T-cell (primary cell): ENCODE measurements at places on chromosomes 6 and 20. TPM values are rescaled to one million over a fixed set of nuclear protein-coding genes. Genes with fewer than 3 reads are reported as not detected.

- DNase-seq, result peak; percentile 65
- no peaks in the 10 kb centered on the region for H3K36me3 ChIP-seq
- H3K4me1 ChIP-seq, result peaks cover 4% of the 10 kb centered on the region
- H3K4me3 ChIP-seq, result no peak overlapping the region
- peak overlapping the region; percentile 32 for H3K27ac ChIP-seq
Observed at GRCh38 chr6:7073821-7074525, 33.8 kb upstream of the RREB1 start.

CAGE1 gene
- not detected for total RNA-seq

- no peaks in the 10 kb centered on the region for H3K27me3 ChIP-seq
- H3K4me1 ChIP-seq, result peaks cover 40% of the 10 kb centered on the region
- H3K36me3 ChIP-seq, result no peaks in the 10 kb centered on the region
- peak overlapping the region; percentile 69 for H3K27ac ChIP-seq
- peak; percentile 51 for DNase-seq
Observed at GRCh38 chr6:27890445-27891319, 21.5 kb downstream of the OR2B2 start.

PRR18 gene
- not detected for total RNA-seq

NAA20 gene
- total RNA-seq, result 21.7 TPM

DNA sequence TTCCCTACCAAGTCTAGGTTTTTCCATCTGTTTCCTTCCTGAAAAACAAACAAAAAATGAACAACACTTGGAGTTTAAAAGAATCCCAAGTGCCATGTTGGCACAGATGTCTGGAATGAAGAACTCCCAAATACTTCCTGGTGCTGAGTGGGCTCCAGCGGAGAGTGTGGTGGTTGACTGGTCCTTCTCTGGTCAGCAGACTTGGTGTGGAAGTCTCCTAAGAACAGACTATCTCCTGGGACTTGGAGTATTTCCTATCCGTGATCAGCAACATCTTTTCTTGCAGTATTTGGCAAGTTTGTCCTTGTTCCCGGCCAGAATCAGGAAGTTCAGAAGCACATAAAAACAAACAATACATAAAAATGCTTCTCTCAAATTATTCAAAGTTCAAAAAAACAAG lies 154.1 kb downstream of the MTFR2 start:
- H3K4me3 ChIP-seq, result no peak overlapping the region
- DNase-seq, result no peak
- H3K27ac ChIP-seq, result no peak overlapping the region

- H3K36me3 ChIP-seq, result no peaks in the 10 kb centered on the region
- H3K27ac ChIP-seq, result no peak overlapping the region
- no peak overlapping the region for H3K4me3 ChIP-seq
- no peaks in the 10 kb centered on the region for H3K4me1 ChIP-seq
- no peak for DNase-seq
Observed at GRCh38 chr6:168541307-168541706, 100.3 kb downstream of the SMOC2 start.

DNA sequence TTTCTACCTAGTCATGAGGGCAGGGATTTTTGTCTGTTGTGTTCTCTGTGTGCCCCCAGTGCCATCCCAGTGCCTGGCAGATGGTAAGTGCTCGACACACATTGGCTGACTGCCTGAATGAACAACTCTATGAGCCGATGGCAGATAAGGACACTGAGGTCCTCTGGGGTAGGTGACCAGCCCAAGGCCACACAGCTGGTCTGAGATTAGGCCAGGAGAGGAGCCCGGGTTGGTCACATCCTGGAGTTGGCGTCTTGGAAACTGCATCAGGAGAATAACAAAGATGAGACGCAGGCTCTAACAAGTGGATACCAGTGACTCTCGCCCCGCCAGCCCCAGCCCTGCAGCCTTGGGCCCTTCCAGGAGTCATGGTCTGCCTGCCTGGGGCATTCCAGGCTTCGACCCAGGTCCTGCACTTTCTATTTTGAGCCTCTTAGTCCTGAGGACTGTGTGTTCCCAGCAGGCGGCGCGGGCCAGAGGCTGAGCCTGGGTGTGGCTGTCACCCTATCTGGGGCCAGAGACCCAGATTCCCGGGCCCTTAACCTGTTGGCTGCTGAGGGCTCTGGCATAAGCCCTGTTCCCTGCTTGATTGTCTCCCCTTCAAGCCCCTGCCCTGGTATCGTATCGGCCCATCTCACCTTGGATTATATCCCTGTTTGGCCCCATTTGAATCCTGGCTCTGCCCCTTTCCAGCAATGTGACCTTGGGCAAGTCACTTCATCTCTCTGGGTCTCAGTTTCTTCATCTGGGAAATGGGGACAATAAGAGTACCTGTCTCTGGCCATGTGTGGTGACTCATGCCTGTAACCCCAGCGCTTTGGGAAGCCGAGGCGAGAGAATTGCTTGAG lies 88.3 kb downstream of the CEBPB start:
- H3K27me3 ChIP-seq, result no peaks in the 10 kb centered on the region
- no peaks in the 10 kb centered on the region for H3K36me3 ChIP-seq
- no peaks in the 10 kb centered on the region for H3K4me1 ChIP-seq
- no peak for DNase-seq
- H3K27ac ChIP-seq, result no peak overlapping the region

GRCh38 chr6:80173411-80173810 lies 66.9 kb downstream of the BCKDHB start:
- H3K4me3 ChIP-seq, result no peak overlapping the region
- H3K27me3 ChIP-seq, result no peaks in the 10 kb centered on the region
- DNase-seq, result no peak
- H3K36me3 ChIP-seq, result peaks cover 3% of the 10 kb centered on the region
- no peak overlapping the region for H3K27ac ChIP-seq

GRCh38 chr6:144149894-144150709 lies at the start of gene STX11:
TSS of gene STX11 (plus strand) at chr6:144150517. CDS start at chr6:144186628, 36,111 bp downstream.
- DNase-seq, result peak; percentile 31
- H3K27ac ChIP-seq, result peak within 1 kb of the TSS; percentile 85
- H3K4me3 ChIP-seq, result peak within 1 kb of the TSS; percentile 85
- no peaks in the 10 kb centered on the region for H3K27me3 ChIP-seq

MOG gene
- total RNA-seq, result not detected

RSPO3 gene
- total RNA-seq, result not detected

- no peak overlapping the region for H3K4me3 ChIP-seq
- no peaks in the 10 kb centered on the region for H3K36me3 ChIP-seq
- no peaks in the 10 kb centered on the region for H3K4me1 ChIP-seq
- DNase-seq, result no peak
- H3K27me3 ChIP-seq, result no peaks in the 10 kb centered on the region
Observed at GRCh38 chr20:2178318-2179232, 76.9 kb downstream of the STK35 start.

TLDC2 gene
- not detected for total RNA-seq

DNA sequence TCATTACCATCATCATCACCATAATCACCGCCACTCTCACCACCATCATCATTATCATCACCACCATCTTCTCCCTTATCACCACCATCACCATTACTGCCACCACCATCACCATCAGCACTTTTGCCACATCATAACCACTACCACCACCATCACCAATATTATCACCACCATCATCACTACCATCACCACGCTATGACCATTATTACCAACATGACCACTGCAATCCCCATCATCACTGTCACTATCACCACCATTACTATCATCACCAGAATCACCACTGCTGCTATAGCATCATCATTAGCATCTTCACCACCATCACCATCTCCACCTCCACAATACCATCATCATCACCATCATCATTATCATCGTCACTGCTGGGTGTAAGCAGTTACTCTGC lies 25.6 kb downstream of the CST1 start:
- no peak overlapping the region for H3K4me3 ChIP-seq
- H3K36me3 ChIP-seq, result no peaks in the 10 kb centered on the region
- no peak overlapping the region for H3K27ac ChIP-seq
- H3K4me1 ChIP-seq, result no peaks in the 10 kb centered on the region
- H3K27me3 ChIP-seq, result no peaks in the 10 kb centered on the region

PGBD1 gene
- total RNA-seq, result 1.2 TPM

OR2B6 gene
- total RNA-seq, result not detected

GRCh38 chr20:62740286-62741141 lies 31.9 kb downstream of the NTSR1 start:
- peaks cover 66% of the 10 kb centered on the region for H3K4me1 ChIP-seq
- peaks cover under 1% of the 10 kb centered on the region for H3K27me3 ChIP-seq
- peak; percentile 69 for DNase-seq
- peak overlapping the region; percentile 47 for H3K4me3 ChIP-seq
- H3K27ac ChIP-seq, result peak overlapping the region; percentile 75
- H3K36me3 ChIP-seq, result no peaks in the 10 kb centered on the region

LPIN3 gene
- 0.16 TPM for total RNA-seq

EXOC2 gene
- 39.3 TPM for total RNA-seq

GNAS-AS1 gene
- 1.5 TPM for total RNA-seq

TDRD6 gene
- 0.20 TPM for total RNA-seq
